Inflammatory macrophage treated with lipopolysaccharide for 4 hours (primary cell): ENCODE measurements at places on chromosomes 5 and 9.

DNA sequence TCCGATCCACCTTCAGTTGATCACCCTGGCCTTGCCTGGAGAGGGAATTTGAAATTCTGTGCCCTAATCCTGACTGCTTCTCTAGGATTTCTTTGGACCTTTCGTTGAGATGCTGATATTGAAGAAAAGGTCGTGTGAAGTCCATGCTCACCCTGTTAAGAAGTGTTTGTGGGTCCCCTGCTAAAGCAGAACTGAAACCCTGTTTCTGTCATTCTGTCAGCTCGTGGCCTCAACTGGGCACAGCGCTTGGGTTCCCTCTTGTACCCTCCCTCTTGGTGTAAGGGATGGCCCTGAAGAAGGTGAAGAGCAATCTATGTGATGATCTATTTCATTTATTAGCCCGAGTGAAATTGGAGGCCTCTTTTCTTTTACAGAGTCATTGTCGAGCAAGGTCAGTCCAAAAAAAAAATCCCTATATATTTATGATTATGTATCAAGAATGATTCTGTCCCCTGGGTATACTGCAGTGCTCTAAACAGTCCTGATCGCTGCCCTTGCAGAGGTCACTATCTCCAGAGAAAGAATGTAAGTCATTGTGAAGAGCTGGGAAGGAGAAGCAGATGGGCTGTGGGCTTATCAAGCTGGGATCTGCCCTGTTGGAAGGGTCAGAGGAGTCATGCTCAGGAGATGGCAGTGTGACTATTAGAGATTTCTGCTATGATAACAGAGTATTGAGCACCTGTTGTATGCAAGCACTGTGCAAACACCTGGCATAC, 56.1 kb downstream of the WWC1 start:
- DNase-seq, result no peak

DNA sequence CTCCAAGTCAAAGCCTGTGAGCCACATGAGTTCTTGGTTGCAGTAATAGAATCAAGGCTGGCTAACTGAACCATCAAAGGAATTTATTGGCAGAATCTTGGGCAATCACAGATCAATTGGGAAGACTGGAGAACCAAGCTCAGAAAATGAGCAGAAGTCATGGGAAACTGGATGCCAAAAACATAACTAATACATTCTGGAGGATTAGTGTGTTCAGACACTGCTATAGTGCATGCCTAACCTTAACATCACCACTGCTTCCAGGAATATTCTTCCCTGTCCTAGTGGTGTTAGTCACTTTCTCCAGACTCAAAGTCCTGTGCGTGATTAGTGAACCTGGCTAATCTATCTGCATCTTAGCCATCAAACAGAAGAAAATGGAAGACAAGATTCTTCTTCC, 843.7 kb downstream of the EFNA5 start:
- DNase-seq, result no peak

GRCh38 chr5:69148981-69149675, 17.8 kb upstream of the CCNB1 start:
- no peak for DNase-seq

DNA sequence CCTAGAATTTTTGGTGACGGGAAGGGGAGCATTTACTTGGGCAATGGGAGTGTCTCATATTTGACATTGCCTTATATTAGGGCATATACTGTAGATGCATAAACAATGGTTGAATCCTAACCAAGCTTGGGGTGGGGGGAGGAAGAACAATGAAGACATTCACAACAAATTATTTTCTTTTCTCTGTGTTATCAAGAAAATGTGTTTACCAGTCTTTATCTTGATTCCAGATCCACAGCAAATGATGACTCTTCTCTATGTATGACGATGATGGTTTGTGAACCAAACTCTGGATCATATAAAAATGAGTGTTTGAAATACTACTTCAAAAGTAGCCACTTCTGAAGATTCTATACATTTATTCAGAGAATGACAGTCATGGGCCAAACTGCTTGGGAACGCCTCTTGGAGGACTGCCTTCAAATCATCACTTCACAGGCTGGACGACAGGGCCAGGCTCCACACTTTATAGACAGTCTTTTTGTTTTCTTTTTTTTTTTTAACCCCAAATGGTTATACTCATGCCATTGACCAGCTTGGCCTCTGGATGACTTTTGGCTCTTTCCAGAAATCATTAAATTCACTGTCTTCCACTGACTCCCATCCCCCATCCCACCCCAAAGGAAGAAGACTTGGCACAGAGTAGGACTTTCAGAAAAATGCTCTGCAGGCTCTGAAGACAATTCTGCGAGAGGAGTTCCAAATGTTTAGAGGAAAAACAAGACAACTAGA, 123.8 kb upstream of the LIFR start:
- no peak for DNase-seq

DNA sequence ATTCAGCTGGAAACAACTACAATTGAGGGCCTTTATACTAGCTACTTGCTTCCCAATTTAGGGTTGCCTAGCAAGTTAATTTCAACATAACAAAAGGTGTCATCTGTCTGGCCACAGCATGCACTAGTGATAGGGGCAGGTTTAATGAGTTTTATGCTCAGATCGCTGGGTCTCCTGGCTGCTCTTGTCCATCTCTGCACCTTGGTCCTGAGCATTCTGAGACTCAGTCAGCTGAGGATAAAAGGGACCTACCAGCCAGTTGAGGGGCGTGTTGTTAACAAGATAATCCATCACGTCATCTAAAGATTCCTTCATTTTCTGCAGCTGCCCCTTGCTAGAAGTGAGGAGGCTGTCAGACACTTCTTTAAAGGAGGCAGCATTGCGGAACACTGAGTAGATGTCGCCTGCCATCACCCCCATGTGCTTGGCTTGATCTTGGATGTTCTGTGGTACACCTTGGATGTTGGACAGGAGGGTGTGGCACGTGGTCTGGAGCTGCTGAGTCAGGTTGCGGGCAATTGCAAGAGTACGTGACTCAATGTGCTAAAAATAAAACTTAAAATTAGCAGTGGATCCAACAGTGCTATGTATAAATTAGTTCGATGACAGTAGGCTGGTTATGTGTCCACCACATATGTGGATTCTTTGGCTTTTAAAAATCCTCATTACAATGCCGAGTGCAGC, 11.0 kb downstream of the PLIN2 start:
- no peak for DNase-seq

GRCh38 chr5:168570490-168571328, 8.5 kb downstream of the PANK3 start:
- DNase-seq, result no peak

- no peak for DNase-seq
These were observed 6.8 kb upstream of the FST start for GRCh38 chr5:53473633-53474032.

DNA sequence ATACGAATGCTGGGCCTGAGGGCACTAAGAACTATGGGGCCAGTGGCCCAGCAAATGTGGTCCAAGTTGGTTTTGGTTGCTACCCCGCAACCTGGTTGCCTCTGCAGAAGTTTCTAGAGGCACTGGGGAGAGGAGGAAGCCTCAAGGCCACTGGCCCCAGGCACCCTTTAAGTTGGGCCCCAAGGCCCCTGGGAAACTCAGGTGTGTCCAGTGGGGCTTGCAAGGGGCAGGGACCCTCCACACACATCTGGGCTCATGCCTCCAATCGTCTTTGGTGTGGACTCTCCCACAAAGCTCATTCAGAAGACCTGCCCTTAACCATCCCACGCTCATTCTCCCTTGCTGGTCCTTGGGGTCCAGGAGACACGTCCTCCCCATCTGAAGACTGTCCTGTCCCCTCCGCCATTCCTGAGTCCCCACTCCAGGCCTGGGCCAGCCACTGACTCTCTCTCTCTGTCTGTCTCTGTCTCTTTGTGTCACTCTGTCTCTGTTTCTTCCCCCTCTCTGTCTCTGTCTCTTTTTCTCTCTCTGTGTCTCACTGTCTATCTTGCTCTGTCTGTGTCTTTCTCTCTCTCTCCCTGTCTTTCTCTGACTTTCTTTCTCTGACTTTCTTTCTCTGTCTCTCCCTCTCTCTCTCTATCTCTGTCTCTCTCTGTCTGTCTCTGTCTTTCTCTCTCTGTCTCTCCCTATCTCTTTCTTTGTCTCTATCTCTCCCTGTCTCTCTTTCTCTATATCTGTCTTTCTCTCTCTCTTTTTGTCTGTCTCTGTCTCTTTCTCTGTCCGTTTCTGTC, 3.3 kb upstream of the SLC6A19 start:
- no peak for DNase-seq

DNA sequence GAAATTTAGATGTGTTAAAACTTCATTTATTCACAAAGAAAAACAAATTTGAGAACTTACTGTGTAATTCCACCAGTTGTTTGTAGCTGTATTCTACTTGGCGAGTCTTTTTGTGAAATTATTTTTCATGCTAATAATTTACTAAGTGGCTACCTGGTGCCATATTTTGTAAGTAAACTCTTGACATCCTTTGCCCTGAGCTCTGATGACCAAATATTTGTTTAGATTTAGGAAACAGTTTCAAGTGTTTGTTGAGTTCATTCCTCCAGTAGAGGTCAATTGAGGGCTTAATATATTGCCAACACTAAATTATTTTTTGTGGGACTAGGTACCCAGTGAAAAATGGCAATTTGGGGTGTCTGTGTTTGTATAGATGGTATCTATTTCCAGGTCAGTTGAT, 3.7 kb downstream of the CNTLN start:
- no peak for DNase-seq

DNA sequence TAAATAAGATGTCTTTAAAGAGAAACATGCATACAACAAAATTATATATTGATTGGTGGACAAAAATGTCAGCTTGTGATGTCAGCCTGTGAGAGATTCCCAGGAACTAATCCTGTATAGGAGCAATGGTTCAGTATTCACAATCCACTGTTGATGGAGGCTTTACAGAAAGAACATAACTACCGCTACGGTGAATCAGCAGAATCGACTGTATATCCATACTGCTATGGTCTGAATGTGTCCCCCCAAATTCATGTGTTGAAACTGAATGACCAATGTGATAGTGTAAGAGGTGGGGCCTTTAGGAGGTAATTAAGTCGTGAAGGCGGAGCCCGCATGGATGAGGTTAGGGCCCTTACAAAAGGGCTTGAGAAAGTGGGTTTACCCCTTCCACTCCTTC, 40.4 kb upstream of the TBC1D2 start:
- no peak for DNase-seq

- DNase-seq, result peak; percentile 18
These were observed 97.1 kb downstream of the ENC1 start for GRCh38 chr5:74543162-74543995.

DNA sequence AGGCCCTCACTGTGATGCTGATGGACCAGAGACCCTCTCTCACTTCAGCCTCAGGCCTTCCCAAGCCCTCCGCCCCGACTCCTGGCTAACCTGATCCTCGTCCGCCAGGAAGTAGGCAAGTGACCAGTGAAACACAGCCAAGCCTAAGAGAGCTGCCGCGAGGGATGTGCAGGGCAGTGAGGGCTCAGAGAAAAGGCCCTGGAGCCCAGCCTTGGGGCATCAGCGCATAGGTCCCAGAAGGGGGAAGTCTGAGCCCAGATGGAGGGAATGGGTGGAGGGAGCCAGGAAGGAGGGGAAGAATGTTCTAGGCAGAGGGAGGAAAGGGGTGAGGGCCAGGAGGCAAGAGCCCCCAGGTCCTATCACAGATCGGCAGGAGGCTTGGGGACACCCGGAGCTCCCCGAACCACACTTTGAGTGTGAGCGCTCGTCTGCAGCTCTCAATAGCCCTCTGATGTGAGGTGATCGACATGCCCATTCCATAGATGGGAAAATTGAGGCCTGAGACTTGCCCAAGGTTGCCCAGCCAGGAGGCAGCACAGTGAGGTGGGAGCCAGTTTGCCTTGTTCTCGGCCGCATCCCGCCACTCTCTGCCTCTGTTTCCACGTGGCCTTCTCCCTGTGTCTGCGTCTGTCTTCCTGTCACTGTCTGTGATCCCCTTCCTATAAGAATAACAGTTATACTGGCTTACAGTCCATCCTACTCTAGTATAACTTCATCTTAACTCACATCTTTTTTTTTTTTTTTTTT, 20.2 kb downstream of the PLPP7 start:
- DNase-seq, result no peak

DNA sequence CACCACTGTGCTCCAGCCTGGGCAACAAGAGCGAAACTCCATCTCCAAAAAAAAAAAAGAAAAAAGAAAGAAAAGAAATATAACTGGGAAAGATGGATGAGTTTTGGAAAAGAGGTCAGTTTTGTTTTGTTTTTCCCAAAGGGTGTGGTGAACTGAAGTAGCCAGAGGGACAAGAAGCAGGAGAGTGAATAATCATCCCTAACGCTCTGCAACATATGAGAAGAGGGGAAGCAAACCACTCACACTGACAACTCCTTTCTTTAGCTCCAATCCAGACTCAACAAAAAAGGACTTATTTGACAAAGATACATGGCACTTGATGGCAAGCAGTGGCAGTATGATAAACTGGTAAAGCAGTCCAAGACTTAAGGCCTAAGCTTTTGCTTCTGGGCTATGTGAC, 176.1 kb upstream of the HMHB1 start:
- no peak for DNase-seq

DNA sequence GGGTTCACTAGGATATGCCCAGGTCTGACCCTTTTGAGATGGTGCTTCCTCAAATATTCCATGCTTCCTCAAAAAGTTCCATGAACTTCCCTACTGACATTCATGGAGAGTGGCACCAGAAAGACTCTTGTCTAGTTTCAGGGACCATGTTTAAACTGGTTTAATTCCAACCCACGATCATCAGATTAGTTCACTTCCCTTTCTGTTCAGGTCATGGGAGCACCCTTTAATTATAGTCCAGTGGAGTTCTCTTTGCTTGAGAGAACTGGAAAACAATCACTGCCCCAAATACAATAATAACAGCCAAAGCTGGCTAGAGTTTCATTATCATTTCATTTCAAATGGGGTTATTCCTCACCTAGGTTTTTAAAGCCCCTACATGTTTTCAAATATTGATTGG, 9.7 kb upstream of the ERBIN start:
- DNase-seq, result peak; percentile 45

DNA sequence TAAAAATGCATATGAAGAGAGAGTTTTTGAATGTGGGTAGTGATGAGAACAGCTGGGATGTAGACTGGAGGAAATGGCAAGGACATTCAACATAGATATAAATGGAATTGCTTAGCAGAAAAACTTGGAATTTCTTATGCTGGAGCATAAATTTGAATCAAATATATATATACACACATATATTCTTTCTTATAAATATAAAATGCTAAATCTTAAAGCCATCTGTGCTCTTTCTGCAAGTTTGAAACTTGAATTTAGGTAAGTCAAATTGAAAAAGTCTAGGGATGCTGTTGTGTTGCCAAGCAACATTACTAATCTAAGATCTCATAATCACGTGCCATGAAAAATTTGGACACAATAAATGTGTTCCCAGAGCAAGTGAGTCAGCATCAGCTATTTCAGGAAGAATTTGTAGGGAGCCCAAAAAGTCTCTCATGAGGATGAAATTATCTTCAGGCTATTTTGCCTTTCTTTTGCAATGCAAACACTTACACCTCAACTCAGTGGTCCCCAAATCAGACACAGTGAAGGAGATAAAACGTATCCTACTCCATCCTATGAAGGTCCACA, 58.4 kb upstream of the ALDH1A1 start:
- no peak for DNase-seq

GRCh38 chr9:123401879-123402513, 46.0 kb downstream of the CRB2 start:
- DNase-seq, result peak; percentile 12
